ENCODE measurements at places on chromosomes 4 and X.

- no peak for DNase-seq
These were observed 983.2 kb upstream of the IGFBP7 start for GRCh38 chr4:58093352-58093751.

DNA sequence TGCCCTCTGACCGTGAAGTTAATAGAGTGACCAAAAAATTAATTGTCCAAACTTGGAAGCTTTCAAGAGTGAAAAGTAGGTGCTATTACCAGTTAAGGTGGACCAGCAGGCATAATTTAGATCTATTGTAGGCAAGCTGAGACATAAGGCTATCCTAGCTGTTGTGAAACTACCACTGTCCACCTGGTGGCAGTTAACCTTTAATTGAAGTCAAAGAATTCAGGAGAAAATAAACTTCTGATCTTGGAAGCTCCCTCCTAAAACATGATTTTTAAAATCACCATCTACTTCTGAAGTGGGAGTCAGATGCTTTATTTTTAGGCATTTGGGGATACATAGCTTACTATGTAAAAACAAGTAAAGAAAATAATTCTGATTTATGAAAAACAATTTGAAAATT is 636.3 kb upstream of the HTR2C start:
- no peak for DNase-seq

DNA sequence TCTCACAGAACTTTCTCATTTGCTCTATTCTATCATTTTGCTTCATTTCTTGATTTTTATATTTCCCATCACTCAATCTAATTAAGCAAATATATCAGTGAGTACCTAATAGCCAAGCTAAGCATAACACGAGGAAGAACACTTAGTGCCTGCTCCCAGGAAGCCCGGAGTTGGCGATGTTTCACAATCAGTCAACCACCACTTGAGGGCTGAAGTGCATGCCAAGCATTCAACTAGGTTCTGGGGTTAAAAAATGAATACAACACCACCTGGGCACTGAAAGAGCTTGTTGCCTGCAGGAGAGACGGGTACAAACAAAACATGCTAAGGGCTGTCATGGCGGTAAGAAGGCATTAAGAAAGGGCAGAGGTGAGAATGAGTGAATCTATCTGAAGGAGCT is 47.5 kb downstream of the UCHL1 start:
- DNase-seq, result no peak

- DNase-seq, result no peak
These were observed 33.4 kb downstream of the SLC2A9 start for GRCh38 chr4:9987749-9988362.

DNA sequence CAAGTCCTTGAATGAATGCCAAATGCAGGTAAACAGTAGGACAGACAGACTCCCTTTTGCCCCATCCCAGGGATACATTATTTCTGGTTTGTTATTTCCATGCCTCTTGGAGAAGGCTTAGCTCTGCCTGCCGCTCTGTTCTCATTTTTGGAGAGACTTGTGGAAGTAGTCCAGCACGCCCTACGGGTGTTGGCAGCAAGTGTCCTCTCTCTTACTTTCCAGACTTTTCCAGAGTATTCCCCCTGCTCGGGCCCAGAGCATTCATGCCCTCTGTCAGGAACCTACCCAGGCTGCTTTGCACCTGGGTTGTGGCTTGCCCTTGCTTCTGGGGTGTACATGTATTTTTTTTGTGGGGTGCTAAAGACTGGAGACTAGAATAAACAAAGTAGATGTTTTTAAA is 15.3 kb downstream of the SLC34A2 start:
- DNase-seq, result no peak

- DNase-seq, result no peak
These were observed 71.0 kb downstream of the DDX60L start for GRCh38 chr4:168409089-168409801.

DNA sequence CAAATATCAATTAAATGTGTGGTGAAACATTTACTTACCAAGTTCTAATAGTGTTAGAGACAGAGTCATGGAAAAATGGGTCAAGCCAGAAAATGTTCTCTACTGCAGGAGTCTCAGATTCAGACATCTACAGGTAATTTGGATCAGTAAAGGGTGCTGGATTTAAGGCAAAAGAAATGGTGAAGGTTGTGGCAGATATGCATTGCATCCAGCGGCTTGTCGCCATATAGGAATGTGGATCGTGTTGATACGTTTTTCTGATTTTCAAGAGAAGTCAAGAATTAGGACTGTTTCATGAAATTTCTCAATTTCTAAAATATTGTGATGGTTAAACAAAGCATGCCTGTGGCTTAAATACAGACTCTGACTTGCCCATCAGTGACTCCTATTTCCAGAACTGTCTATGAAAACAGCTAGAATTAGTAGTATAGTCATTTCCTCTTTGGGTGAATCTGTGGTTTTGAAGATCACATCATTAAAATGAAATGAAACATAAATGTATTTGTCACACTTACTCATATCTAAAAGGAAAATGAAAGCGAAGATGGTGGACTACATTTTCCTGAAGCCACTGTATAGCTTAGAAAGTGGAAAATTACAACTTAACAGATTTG is 110.1 kb upstream of the VEGFC start:
- DNase-seq, result no peak

GRCh38 chr4:25001509-25001908 is 29.2 kb downstream of the LGI2 start:
- DNase-seq, result no peak

DNA sequence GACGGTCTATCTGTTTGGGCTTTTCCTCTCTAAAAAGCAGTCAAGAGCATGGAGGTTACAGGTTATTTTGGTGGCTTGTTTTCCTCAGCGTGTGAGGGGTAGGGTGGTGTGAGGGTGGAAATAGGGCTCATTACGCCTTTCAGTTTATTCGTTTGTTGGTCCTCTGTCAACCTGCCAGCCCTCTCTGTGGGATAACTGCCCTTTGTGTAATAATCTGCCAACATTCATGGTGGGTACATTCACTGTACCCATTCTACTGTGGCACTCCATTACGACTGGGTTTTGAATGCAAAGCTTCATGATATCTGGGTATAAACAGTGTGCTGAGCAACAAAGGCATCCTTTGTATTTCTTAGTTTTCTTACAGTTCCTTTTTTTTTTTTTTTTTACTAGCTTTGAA is 136.4 kb downstream of the ADGRL3 start:
- DNase-seq, result no peak
